ENCODE measurements at places on chromosomes 5 and 9.

- no peaks in the 10 kb centered on the region for H3K36me3 ChIP-seq
- H3K4me3 ChIP-seq = no peak overlapping the region
- no peaks in the 10 kb centered on the region for H3K4me1 ChIP-seq
- H3K27ac ChIP-seq = no peak overlapping the region
These were observed 69.9 kb downstream of the C9orf57 start for GRCh38 chr9:71990466-71990865.

GRCh38 chr9:82600536-82601292 is 462.2 kb downstream of the RASEF start:
- H3K36me3 ChIP-seq = no peaks in the 10 kb centered on the region
- no peak overlapping the region for H3K27ac ChIP-seq
- no peak for DNase-seq
- no peaks in the 10 kb centered on the region for H3K27me3 ChIP-seq
- H3K4me3 ChIP-seq = no peak overlapping the region

DNA sequence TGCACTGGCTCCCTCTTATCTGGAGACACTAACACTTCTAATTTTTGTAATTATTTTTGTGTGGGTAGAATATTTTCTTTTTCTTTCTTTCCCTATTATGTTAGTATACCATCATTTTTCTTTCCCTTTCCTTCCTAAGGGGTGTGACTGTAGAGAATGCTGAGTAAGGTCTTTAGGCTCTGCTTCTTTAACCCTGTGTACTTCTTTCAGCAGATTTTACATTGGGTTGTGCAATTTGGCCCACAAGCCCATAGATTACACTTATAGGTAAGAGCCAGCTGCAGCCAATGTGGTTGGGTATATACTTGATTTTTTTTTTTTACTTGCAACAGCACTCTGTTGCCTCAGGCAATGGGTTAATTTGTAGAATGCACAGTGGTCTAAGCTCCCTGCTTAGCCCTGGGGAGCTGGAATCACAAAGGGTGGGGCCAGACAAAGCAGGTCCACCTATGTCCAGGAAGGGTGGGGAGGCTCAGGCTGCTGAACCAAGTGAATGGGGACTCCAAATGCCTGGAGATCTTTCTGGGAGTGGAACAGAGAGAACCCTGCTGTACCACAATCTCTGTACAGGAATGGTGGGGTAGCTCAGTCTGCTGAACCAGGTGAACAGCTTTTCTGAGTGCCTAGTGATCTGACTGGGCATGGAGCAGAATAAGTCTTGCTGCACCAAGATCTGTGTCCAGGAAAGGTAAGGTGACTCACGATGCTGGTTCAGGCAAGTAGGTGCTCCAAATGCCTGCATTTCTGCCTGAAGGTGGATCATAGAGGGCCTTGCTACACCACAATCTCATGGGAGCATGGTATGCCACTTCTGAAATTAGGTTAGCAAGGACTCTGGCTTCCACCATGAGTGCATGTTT is 64.9 kb downstream of the SLC25A46 start:
- no peaks in the 10 kb centered on the region for H3K36me3 ChIP-seq
- no peaks in the 10 kb centered on the region for H3K27me3 ChIP-seq
- no peak for DNase-seq
- H3K4me1 ChIP-seq = no peaks in the 10 kb centered on the region
- no peak overlapping the region for H3K27ac ChIP-seq
- H3K4me3 ChIP-seq = no peak overlapping the region

GRCh38 chr9:93884808-93885207 is 70.3 kb downstream of the BARX1 start:
- H3K27ac ChIP-seq = no peak overlapping the region
- no peaks in the 10 kb centered on the region for H3K4me1 ChIP-seq
- no peak for DNase-seq
- H3K27me3 ChIP-seq = no peaks in the 10 kb centered on the region
- no peaks in the 10 kb centered on the region for H3K36me3 ChIP-seq

- H3K27ac ChIP-seq = no peak overlapping the region
- H3K4me3 ChIP-seq = no peak overlapping the region
- no peaks in the 10 kb centered on the region for H3K27me3 ChIP-seq
- no peaks in the 10 kb centered on the region for H3K36me3 ChIP-seq
- DNase-seq = no peak
These were observed 32.8 kb upstream of the BASP1 start for GRCh38 chr5:17184588-17184987.

DNA sequence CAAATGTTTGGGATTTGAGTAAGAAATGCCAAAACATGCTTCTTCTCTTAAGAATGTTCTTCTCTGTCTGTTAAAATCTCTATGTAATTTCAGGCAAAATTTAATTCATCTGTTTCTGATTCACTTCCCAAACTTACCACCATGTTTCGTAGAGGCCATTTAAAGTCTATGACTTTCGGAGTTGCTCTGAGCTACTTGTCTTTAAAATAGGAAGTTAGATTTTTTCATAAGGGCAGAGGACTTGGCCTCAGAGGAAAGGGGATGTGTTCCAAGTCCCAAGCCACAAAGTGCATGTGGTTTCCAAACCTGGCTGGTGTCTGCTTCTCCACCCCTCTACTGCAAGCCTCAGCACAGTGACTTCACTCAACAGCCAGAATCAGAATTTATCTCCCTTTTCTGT is 111.3 kb upstream of the ADRA1B start:
- no peaks in the 10 kb centered on the region for H3K36me3 ChIP-seq
- H3K4me3 ChIP-seq = no peak overlapping the region
- no peak for DNase-seq
- no peaks in the 10 kb centered on the region for H3K4me1 ChIP-seq
- no peaks in the 10 kb centered on the region for H3K27me3 ChIP-seq

DNA sequence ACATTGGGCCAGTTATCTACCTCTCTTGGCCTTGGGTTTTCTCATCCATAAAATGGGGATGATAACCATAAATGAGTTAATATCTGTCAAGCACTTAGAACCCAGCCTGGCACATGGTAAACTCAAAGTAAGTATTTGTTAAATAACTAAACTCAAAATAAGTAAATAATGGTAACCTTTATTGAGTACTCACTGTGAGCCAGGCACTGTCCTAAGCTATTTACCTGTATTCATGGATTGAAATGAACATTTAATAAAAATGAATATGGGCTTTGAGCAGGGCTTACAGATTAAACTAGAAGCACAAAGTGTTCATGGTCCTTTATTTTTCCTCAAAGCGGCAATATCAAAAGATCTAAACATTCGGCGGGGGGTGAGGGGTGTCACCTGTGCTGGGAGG is 16.7 kb downstream of the CORO2A start:
- DNase-seq = no peak
- no peaks in the 10 kb centered on the region for H3K27me3 ChIP-seq
- no peak overlapping the region for H3K4me3 ChIP-seq
- H3K4me1 ChIP-seq = no peaks in the 10 kb centered on the region
- H3K27ac ChIP-seq = no peak overlapping the region

DNA sequence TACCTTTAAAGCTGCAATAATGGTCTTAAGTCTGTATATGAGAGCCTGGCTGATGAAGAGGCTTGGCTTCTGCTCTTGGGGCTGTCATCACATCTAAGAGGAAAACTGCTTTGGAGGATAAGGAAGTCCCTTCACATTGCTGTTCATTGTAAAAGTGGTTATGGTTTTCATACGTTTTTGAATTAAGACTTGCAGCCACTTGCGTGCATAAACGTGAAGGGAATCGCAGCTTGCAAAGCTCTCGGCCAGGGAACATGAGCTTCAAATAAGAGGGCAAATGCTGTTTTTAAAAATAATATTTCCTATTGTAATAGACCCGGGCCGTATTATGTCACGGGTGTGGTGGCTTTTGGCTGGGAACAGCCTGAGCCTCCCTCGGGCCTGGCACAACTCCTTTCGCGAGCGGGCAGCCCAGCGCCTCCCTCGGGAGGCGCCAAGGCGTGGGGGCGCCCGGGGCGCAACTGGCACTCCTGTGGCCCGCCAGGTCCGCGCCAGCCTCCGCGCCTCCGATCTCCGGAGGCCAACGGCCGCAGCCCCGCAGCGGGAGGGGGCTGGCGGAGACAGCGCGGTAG is 538 bp upstream of the ARHGEF28 start:
- peak overlapping the region; percentile 60 for H3K4me3 ChIP-seq
- no peaks in the 10 kb centered on the region for H3K27me3 ChIP-seq
- H3K27ac ChIP-seq = peak overlapping the region; percentile 80
- DNase-seq = no peak

DNA sequence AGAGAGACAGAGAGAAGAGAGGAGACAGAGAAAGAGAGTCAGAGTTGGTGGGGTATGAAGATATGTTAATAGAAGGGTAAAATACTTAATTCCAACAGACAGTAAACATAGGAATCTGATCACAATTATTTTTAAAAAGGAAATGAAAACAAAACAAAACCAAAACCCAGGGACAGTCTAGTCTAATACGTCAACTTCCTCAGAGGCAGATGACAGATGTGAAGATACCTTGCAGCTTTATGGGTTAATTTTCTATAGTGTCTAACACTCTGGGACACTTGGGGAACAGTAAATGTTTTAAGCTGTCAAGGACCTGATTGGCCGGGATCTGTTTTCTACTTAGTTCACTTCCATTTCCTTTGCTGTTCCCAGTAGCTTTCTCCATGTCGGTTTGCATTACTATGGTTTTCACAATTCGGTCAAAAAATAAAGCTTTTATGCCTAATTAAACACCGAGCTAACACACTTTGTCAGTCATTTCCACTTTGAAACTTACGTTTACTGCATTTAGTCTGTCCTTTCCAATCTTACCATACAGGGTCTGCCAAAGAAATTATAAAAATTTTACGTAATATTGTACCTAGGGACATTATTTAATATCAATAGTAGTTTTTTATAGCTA is 216.5 kb downstream of the MCTP1 start:
- no peak for DNase-seq
- H3K27me3 ChIP-seq = no peaks in the 10 kb centered on the region
- peak overlapping the region; percentile 59 for H3K27ac ChIP-seq
- no peaks in the 10 kb centered on the region for H3K4me1 ChIP-seq

DNA sequence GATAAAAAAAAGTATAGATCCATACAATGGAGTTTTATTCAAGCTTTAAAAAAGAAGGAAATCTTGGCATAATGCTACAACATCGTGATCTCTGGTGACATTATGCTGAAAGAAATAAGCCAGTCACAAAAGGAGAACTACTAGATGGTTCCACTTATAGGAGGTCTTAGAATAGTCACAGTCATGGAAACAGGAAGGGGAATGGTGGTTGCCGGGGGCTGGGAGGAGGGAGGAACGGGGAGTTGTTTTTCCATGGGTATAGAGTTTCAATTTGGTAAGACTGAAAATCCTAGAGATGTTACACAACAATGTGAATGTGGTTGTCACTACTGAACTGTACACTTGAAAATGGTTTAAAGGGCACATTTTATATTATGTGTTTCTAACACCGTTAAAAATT is 94.5 kb downstream of the CFAP90 start:
- peaks cover 10% of the 10 kb centered on the region for H3K4me1 ChIP-seq
- H3K36me3 ChIP-seq = no peaks in the 10 kb centered on the region
- no peak overlapping the region for H3K4me3 ChIP-seq
- peak; percentile 43 for DNase-seq

DNA sequence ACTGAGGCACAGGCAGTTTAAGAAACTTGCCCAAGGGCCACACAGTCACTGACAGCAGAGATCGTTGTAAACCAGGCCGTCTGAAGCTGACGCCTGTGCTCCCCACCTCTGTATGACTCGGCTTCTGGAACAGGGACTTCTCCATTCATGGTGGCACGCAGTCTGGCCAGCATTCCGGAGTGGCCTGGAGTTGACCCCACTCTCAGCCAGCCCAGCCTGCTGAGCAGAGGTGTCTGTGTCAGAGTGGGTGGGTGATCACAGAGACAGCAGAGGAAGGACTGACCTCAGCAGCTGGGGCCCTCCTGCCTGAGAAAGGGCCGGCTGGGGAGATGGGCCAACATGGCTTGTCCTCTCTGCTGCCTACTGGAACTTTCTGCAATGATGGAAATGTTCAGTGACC is 12.6 kb downstream of the LRSAM1 start:
- DNase-seq = peak; percentile 45
- H3K4me3 ChIP-seq = no peak overlapping the region
- no peak overlapping the region for H3K27ac ChIP-seq
- no peaks in the 10 kb centered on the region for H3K4me1 ChIP-seq
- H3K27me3 ChIP-seq = no peaks in the 10 kb centered on the region

- DNase-seq = no peak
- H3K4me3 ChIP-seq = no peak overlapping the region
- H3K27ac ChIP-seq = no peak overlapping the region
- H3K4me1 ChIP-seq = no peaks in the 10 kb centered on the region
- no peaks in the 10 kb centered on the region for H3K27me3 ChIP-seq
- no peaks in the 10 kb centered on the region for H3K36me3 ChIP-seq
These were observed 49.9 kb upstream of the SSBP2 start for GRCh38 chr5:81800797-81801196.

- no peaks in the 10 kb centered on the region for H3K27me3 ChIP-seq
- no peaks in the 10 kb centered on the region for H3K4me1 ChIP-seq
- DNase-seq = no peak
- H3K4me3 ChIP-seq = no peak overlapping the region
These were observed 348.0 kb upstream of the CDH18 start for GRCh38 chr5:20335978-20336377.

DNA sequence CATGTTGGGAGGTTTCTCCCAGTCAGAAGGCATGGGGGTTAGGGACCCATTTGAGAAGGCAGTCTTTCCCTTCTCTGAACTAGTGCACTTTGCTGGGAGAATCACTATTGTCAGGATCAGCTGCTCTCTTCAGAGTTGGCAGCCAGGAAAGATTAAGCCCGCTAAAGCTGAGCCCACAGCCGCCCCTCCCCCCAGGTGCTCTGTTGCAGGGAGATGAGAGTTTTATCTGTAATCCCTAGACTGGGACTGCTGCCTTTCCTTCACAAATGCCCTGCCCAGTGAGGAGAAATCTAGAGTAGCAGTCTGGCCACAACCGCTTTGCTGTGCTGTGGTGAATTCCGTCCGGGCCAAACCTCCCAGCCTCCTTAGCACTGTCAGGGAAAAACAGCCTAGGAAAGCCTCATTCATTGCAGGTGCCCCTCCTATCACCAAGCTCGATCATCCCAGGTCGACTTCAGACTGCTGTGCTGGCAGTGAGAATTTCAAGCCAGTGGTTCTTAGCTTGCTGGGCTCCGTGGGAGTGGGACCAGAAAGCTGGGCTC is 69.8 kb downstream of the CNTLN start:
- H3K27me3 ChIP-seq = no peaks in the 10 kb centered on the region
- no peak overlapping the region for H3K27ac ChIP-seq
- peaks cover 17% of the 10 kb centered on the region for H3K4me1 ChIP-seq

- H3K36me3 ChIP-seq = no peaks in the 10 kb centered on the region
- DNase-seq = no peak
These were observed 17.8 kb downstream of the C9orf85 start for GRCh38 chr9:71929223-71929622.
